Bone marrow (tissue), 2 donors: ENCODE measurements at places on chromosomes 6 and 20.

- no peak for DNase-seq
Observed at GRCh38 chr6:74356391-74356790, 660.4 kb downstream of the CD109 start.

GRCh38 chr6:105611606-105612005 is 208.7 kb upstream of the PREP start:
- no peak for DNase-seq

DNA sequence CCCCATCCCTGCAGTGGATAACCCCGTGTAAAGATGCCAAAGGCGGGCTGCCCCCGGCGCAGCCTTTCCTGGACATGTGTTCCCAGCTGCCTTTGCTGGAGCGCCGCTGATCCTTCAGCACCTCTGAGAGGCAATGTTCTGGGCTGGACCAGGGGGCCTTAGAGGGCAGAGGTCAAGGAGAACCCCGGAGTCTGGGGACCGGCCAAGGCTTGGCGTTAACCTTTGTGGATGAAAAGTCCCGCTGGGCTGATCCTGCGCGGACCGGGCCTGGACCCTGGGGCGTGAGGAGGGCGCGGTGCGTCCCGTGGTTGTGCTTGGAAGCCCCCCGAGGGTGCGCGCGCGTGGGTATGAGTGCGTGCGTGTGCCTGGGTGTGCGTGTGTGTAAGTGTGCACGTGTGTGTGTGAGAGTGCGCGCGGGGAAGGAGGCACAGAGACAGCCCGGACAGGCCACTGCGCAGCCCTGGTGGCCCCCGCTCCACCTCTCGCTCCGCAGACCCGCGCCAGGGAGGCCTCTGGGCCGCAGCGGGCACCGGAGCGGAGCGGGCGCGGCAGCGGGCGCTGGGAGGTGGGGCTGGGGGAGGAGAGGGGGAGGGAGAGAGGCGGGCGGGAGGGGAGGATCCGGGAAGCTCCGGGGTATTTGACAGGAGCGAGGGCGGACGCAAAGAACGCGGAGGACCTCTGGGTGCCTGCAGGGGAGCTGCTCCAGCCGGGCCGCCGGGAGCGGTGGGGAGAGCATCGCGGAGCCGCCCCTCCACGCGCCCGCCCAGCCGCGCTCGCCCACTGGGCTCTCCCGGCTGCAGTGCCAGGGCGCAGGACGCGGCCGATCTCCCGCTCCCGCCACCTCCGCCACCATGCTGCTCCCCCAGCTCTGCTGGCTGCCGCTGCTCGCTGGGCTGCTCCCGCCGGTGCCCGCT is at the start of gene SMOC2:
TSS of gene SMOC2 (plus strand) at position 665 of the 914 bp plus-strand sequence. CDS start at position 852, 187 bp downstream.
- no peak for DNase-seq

GRCh38 chr20:19937218-19937617 is 79.9 kb upstream of the NAA20 start:
- peak; percentile 63 for DNase-seq

- no peak for DNase-seq
Observed at GRCh38 chr6:75166773-75167172, 39.1 kb downstream of the COL12A1 start.

DNA sequence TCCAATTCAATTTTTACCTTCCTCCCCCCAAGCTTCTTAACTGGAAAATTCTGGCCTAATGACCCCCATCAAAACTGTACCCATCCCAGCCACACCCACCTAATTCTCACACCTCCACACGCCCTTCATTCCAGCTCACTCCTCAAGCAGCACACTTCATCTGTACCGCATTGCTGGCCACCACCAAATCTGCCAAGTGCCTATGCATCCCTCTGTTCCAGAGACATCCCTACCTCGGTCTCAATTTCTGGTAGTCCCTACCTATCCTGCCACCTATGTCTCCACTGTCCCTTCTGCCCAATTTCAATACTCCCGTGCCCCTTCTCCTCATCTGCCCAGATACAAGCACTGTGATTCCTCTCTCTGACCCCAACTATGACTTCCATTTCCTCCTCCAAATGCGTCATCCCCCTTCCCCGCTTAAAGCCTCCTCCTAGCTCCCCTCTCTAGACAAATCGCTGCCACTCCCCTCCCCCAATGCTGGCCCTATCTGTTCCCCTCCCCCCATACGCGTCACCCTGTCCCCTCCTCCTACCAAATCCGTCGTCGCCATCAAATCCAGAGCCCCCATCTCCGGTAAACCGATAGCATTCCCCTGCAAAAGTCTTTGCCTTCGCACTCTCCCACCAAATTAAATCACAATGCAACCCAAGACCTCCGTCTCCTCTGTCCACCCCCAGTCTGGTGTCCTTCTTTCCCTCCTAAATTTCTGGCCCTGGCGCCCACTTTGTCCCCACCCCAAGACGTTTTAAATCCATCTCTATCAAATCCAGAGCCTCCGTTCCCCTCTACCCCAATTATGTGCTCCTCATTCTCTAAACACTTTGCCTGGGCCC is 1.2 kb downstream of the MTCH1 start:
- peak; percentile 35 for DNase-seq

DNA sequence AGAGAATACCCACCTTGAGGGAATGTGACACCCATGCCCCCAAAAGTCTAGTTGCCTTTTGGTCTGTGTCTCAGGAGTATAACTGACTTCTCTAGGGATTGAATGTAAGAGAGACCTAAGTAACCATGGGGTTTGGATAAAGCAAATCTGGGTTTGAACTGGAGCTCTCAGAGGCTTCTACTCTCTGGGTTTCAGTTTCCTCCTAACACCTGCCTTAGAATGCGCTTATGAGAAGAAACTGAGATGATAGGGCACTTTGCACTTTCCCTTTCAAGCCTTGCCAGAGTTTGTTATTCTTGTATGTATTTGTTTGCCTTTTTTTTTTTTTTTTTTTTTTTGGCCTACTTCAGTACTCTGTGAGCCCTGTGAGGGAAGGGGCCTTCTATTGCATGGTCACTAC is 19.4 kb downstream of the SDHAF4 start:
- DNase-seq = no peak

DNA sequence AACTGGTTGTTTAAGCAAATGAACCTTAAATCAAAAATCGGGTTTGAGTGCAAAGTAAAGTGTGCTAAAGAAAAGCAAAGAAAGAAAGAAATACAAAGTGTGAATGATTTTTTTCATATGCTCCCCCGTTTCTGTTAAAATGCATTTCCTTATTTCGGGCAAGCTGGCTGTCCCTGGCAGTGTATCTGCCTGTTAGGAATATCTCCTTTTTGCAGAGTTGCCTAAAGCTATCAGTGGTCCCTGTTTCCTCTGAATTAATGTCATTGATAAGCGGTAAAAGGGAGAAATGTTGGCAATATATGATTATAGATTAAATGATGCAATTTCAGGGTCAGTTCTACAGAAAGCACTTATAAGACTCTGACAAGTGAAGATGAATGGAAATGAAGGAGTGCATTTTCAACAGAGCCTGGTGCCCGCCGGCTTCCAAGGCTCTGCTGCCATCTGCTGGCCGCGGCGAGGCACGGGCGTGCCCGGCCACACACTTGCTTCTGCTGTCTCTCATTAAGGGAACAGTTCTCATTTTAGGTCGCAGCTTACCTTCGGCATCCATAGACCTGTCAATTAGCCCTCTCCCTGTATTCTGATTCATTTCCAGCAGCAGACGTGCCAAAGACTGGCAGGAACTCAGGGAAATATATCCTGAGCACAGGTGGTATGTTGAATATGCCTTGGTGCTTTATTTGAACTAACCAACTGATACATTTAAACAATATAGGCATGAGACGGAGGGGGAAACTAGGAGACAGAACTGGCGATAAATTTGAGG is 381.9 kb downstream of the C6orf118 start:
- peak; percentile 4 for DNase-seq

DNA sequence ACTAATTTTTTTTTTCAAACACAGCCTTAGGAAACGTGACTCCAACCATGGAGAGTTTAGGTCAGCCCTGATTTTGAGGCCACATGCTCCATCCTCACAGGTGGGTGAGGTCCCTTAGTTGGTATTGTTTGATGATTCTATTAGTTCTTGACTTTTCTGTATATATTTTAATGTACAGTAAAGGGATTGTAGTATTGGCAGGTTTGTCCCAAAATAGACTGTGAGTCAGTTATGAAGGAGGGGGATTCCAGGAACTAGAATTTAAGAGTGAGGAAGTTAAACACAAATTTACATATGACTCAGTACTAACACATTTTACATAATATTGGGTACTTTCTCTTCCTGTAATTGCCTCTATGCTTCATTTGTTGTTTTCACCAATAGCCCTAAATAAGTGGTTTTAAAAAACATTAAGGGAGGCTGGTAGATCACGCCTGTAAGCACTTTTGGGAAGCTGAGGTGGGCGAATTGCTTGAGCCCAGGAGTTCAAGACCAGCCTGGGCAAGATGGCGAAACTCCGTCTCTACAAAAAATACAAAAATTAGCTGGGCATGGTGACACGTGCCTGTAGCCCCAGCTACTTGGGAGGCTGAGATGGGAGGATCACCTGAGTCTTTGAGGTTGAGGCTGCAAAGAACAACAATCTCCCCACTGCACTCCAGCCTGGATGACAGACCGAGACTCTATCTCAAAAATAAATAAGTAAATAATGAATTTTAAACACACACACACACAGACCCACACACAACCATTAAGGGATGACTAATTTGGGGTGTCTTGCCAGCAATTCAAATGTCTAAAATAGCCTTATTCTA is 81.8 kb downstream of the SGK1 start:
- peak; percentile 94 for DNase-seq

- no peak for DNase-seq
Observed at GRCh38 chr20:6583134-6583738, 184.2 kb upstream of the BMP2 start.

DNA sequence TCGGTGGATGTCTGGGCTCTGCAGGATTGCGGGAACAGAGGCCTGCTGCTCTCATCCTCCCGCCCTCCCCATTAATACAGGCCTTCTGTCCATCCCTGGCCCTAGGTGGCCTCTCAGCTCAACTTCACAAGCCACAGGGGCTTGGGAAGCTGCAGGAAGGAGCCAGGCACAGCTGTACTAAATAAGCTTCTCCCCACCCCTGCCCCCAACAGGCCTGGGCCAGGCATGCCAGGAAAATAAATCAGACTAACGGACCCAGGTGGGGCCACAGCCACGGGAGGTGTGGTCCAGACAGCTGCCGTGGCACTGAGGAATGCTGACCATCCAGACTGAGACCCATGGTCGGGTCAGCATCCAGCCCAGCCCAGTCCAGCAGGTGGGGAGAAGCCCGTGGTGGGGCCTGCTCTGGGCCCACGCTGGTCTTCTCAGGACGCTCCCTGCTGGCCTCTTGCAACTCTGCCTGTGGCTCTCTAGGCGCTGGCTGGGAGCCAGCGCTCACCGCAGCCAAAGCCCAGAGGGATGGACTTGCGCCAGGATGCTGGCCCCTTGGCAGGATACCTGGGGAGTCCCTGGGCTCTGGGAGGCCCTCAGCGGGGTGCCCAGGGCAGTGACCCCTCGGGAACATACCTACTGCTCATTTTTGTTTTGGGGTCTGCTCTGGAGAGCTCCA is 8.6 kb upstream of the YTHDF1 start:
- no peak for DNase-seq

GRCh38 chr6:139738801-139739455 is 364.5 kb upstream of the CITED2 start:
- DNase-seq = no peak

- no peak for DNase-seq
Observed at GRCh38 chr6:93586306-93586705, 166.9 kb upstream of the EPHA7 start.

DNA sequence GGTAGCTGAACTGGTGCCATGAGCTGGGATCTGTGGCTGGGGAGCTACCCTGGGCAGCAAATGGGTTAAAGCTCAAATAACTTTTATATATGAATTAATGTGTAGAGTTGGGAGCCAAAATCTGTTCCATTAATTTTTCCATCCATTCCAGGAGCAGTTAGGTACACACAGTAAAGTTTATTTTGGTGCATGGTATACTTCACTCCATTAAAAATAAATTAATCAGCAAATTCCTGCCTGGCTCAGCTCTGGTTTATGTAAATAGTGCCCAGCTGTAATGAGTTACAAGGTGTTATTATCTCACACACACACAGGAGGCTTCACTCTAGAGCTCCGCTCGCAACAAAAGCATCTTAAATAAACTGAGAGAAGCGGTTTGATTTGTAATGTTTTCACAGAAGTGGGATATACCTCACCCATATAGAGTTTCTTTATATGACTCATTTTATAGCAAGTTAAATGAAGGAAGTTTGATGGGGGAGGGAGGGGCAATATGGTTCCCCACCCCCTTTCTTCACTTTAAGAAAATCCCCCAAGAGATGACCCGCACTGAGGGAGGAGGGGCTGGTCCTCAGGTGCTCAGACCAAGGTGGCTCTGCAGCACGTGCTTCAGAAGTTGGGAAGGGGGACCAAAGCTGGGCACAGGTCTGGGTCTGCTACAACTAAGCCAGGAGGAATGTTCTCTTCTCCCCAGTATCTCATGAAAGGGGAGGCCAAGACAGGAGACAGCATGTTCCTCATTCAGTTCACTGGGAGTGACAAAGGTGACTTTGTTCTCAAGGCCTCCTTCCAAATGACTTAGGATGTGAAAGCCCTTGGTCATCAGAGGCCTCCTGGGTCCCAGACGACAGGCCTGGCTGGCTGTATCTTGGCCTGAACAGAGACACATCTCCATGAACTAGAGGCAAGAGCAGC is 10.5 kb upstream of the FAM83C start:
- DNase-seq = no peak

DNA sequence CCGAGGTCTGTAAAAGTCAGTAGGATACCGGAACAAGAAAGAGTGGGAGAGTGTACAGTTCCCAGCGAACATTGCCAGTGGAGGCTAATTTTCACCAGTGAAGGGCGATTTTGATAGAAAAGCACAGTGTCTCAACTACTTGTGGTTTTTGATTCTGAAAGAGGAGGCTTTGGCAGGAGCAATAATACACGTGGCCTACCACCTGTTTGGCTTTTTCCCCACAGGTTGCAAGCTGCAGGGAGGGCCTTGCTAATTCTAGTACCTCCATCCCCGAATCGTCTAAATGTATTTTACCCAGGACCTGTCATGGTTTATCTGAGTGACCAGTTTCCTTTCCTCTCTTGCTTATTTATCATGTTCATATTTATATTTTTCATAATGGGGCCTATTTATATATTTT is 3.3 kb upstream of the EFCAB8 start:
- no peak for DNase-seq
